ENCODE measurements at places on chromosomes 5 and 9.

DNA sequence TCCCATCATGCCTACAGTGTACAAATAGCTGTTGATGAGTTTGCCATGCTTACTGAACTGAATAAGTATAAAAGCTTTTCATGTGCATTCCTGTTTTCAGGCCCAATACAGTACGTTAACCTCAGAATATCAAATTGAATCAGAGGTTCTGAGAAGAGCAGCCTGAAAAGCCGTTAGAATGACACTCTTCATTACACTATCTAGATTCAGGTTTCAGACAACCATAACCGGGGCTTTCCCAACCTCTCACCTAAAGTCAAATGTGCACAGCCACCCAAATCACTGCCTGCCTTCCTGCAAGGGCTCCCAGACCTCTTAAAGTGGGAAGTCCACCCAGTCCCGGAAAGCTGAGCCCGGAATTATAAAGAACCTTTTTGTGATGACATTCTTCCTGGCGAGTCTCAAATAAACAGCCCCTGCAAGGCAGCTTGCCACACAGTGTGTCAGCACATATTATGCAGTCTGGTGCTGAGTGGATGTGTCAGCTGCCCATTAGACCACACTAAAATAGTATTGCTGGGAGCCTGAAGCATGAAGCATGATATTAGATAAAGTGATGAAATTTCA lies 245.8 kb downstream of the TLE4 start:
- no peak for DNase-seq

- no peak for DNase-seq
Observed at GRCh38 chr9:38229104-38229500, 160.1 kb upstream of the SHB start.

DNA sequence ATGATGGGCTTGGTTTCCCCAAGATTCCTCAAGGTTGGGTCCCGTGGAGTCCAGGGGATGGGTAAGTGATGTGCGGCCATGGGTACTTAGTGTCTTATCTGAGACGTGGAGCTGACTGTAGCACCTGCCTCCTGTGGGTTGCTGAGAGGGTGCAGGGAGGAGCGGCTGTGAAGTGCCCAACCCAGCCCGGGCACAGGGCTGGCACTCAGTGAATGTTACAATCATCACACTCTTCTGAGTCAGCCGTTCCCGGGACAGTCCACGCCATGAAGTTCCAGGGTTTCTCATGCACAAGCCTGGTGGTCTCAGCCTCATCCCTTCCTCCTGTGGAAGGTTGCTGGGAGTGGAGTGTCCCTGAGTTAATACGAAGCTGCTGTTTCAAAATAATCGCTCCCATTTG lies 29.1 kb downstream of the NTNG2 start:
- DNase-seq, result no peak

DNA sequence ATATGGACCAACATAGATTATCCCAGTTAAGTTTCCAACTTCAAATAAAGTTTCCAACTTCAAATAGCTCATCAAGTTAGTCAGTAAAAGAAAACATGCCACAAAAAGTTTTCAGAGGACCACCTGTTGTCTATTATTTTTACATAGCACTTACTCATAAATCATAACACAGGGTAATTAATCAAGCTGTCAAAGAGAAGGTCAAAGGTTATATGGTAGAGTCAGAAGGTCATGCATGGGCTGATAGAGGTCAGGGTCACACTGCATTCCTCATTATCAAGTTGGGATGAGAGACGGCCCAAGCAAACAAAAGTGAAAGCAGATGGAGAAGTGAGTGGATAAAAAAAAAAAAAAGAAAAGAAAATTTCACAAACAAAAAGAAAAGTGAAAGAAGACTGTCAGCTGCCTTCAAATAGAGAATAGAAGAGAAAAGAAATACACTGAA lies 145.5 kb upstream of the POU5F2 start:
- no peak for DNase-seq

DNA sequence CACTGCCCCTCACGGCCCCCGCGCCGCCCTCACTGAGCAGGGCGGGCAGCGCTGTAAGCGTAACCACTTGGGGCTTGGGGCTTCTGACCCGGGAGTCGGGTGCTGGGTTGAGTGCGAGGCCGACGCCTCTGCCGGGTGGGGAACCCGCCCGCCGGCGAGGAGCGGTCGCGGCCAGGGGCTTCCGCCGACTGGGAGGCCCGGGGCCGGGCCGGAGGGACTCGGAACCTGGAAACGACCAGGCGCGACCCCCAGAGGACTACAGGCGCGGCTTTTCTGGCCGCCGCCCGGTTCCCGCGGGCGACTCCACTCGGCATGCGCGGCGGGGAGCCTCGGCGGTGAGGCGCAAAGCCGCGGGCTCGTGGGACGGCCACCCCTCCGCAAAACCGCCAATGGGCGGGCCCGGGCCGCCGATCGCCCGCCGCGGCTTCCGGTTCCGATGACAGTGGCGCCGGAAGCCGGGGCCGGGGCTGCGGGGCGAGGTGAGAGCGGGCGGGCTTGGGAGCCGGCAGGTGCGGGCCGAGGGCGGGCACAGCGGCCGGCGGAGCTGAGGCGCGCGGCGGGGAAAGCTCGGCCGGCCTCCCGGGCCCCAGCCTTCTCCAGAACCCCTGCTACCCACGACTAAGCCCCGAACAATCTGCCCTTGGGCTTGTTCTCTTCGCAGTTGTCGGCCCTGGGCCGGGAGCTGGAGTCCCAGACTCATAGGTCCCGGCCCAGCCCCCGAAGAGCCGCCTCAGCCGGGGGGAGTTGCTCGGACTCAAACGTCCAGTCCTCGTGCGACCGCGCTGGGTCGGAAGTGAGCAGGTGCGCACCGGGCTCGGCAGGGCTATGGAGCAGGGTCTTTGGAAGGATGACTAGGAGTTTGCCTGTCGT lies at the start of gene RMND5B:
Gene RMND5B (plus strand): TSS at position 439 of the 870 bp plus-strand sequence. CDS start 7,106 bp downstream, outside the sequence.
- peak; percentile 72 for DNase-seq
